Aortic smooth muscle cell (primary cell): ENCODE measurements at places on chromosomes 4 and X. TPM values are rescaled to one million over a fixed set of nuclear protein-coding genes. Genes with fewer than 3 reads are reported as not detected.

The DCAF8L1 gene
- not detected in 2 replicates for total RNA-seq

The ODAPH gene
- total RNA-seq = not detected in 2 replicates

The PFKFB1 gene
- 0.19 TPM in 1 of 2 replicates, not detected in the other for total RNA-seq

The DGAT2L6 gene
- not detected in 2 replicates for total RNA-seq

The FRG2 gene
- not detected in 2 replicates for total RNA-seq

The POLN gene
- 2.2 and 3.4 TPM in 2 replicates for total RNA-seq

The PRKX gene
- total RNA-seq = 6.6 and 8.1 TPM in 2 replicates

The SYP gene
- total RNA-seq = 0.66 and 0.75 TPM in 2 replicates

The TSC22D3 gene
- total RNA-seq = 10.7 and 20.5 TPM in 2 replicates

The PLAC8 gene
- not detected in 2 replicates for total RNA-seq

The SNX25 gene
- 28.4 and 34.2 TPM in 2 replicates for total RNA-seq

The MAGEA12 gene
- not detected in 2 replicates for total RNA-seq

The HHIP gene
- total RNA-seq = 2.2 and 6.2 TPM in 2 replicates

The TRIM2 gene
- total RNA-seq = 46.7 and 47.2 TPM in 2 replicates

The LARP1B gene
- 20.9 and 21.4 TPM in 2 replicates for total RNA-seq

The FAM53A gene
- total RNA-seq = 1.3 and 1.8 TPM in 2 replicates

The EDA gene
- 0.62 and 0.79 TPM in 2 replicates for total RNA-seq

The TREX2 gene
- 3.5 and 4.9 TPM in 2 replicates for total RNA-seq

The RTL3 gene
- total RNA-seq = not detected in 2 replicates

The NXT2 gene
- total RNA-seq = 9.6 and 13.0 TPM in 2 replicates

The XAGE1A gene
- not detected in 2 replicates for total RNA-seq

The MCF2 gene
- total RNA-seq = 0.12 and 0.13 TPM in 2 replicates

The ALB gene
- 0.50 TPM in 1 of 2 replicates, not detected in the other for total RNA-seq

The TGIF2LX gene
- not detected in 2 replicates for total RNA-seq

The MAGEE2 gene
- total RNA-seq = under 0.01 TPM in 1 of 2 replicates, not detected in the other

The SOWAHB gene
- total RNA-seq = under 0.01 TPM in 1 of 2 replicates, not detected in the other

The OTC gene
- total RNA-seq = not detected in 2 replicates

The KLHL15 gene
- total RNA-seq = 7.8 and 9.5 TPM in 2 replicates

The SLC7A11 gene
- total RNA-seq = 50.8 and 62.5 TPM in 2 replicates

The SLITRK4 gene
- 5.0 and 7.5 TPM in 2 replicates for total RNA-seq

The UGT2B28 gene
- total RNA-seq = not detected in 2 replicates

The CLCN4 gene
- 5.8 and 6.3 TPM in 2 replicates for total RNA-seq

The KLKB1 gene
- total RNA-seq = 0.19 and 0.26 TPM in 2 replicates

The SMIM10L2A gene
- 0.12 and 0.26 TPM in 2 replicates for total RNA-seq

The GLRA3 gene
- total RNA-seq = under 0.01 and 0.13 TPM in 2 replicates

The ALAS2 gene
- total RNA-seq = not detected in 2 replicates

The PPEF1 gene
- total RNA-seq = under 0.01 TPM in 1 of 2 replicates, not detected in the other

The F8A2 gene
- not detected in 2 replicates for total RNA-seq

The PPP2R3B gene
- 10.7 and 17.8 TPM in 2 replicates for total RNA-seq
